NCI-H748 treated with DMSO at 0.1 percent for 48 hours (cell line): ENCODE measurements at places on chromosomes 11 and 22.

- DNase-seq: no peak
Measured at GRCh38 chr22:49100773-49101172, 726.9 kb downstream of the BRD1 start.

GRCh38 chr22:37269936-37270678, 12.2 kb upstream of the CYTH4 start:
- DNase-seq: no peak

- no peak for DNase-seq
Measured at GRCh38 chr22:20011993-20012740, 4.5 kb downstream of the ARVCF start.

- no peak for DNase-seq
Measured at GRCh38 chr22:30183271-30183670, 63.3 kb downstream of the LIF start.

DNA sequence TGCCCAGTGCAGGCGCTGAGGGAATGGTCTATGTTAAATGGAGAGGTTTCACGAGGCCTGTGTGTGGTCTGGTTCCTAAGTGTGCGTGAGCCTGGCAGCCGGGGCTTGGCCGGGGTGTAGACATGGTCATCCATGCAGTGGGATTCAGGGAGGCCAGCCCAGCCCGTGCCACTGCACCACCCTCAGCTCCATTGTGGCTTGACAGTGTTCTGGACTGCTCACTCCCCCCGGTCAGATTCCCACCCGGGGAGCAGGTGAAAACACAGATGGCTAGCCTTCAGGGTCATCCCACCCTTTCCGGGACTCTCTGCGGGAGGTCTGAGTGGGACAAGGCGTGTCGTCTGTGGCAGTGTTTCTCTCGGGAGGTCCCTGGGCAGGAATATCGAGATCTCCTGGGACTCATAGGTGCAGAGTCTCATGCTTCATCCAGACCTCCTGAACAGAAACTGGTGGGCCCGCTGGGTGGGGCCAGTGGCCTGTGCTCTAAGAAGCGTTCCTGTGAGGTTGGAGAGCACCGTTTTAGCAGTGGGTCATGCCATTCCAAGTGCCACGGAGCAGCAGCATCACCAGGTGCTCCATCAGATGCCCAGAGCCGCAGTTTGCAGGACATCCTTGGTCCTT, 52.3 kb downstream of the ST14 start:
- DNase-seq: no peak
